ENCODE measurements at places on chromosomes 12 and 14.

DNA sequence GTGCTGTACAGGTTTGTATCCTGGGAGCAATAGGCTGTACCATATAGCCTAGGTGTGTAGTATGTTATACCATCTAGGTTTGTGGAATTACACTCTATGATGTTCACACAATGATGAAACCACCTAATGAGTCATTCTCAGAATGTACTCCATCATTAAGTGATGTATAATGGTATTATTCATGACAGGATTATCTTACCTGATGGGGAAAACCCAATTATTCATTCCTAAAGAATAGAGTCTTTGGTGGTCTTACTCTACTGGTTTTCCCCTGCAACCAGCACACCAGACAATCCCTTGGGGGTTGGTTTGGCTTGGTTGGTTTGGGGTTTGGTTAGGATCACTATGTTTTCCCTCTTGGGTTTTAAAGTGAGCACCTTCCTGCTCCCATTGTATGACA is 12.6 kb upstream of the OR10P1 start:
- DNase-seq = no peak

- DNase-seq = peak; percentile 37
Observed at GRCh38 chr12:26791301-26791791, 41.6 kb downstream of the ITPR2 start.

DNA sequence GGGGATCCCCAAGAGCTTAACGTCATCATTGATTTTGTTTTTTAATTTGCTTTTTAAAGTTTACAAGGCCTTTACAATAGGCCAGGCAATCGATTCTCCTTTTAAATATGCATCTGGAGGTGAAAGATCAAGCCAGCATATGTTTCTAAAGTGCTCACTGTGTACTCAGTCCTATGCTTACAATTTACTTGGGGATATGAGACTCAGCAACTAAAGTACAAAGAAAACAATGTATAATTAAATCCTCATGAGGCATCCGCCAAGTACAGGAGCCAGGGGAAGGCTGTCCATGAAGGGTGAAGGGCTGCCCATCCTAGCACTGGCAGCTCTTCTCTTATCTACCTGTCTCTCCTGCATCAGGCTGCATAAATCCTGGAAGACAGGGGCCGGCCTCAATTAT is 11.8 kb downstream of the CCDC92 start:
- DNase-seq = no peak

GRCh38 chr12:119259484-119259883 is 75.0 kb upstream of the CCDC60 start:
- no peak for DNase-seq

- no peak for DNase-seq
Observed at GRCh38 chr12:65125975-65126374, 4.9 kb upstream of the WIF1 start.

DNA sequence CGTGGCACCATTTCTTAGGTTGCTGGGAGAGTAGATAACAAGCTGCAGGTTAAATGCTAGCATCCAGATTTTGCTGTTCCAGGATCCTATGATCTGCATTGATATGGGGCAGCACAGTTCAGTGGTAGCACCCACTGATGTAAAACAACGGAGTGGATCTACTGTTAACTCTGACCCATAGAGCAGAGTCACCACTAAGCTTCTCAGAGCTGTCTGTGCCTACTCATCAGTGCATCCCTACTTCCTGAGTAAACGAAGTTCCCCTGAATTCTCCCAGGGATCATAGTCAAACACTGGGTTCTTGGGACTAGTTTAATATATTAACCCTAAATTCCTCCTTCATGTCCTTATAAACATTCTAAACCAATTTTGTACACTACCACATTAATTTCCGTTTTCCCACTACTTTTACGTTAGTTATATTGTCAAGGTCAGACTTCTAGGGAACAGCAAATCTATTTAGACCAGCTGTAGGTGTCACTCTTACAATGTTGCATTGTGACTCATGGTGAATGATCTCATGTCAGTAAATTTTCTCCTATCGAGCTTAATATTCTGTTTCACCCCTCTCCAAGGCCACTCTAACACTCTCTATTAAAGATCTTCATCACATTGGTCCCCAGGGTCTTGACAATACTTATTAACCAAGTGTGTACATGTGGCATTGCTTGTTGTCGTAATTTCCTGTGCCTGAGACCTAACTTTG is 10.3 kb downstream of the RERGL start:
- no peak for DNase-seq

GRCh38 chr12:27852742-27853141 is 72.7 kb upstream of the MANSC4 start:
- no peak for DNase-seq

DNA sequence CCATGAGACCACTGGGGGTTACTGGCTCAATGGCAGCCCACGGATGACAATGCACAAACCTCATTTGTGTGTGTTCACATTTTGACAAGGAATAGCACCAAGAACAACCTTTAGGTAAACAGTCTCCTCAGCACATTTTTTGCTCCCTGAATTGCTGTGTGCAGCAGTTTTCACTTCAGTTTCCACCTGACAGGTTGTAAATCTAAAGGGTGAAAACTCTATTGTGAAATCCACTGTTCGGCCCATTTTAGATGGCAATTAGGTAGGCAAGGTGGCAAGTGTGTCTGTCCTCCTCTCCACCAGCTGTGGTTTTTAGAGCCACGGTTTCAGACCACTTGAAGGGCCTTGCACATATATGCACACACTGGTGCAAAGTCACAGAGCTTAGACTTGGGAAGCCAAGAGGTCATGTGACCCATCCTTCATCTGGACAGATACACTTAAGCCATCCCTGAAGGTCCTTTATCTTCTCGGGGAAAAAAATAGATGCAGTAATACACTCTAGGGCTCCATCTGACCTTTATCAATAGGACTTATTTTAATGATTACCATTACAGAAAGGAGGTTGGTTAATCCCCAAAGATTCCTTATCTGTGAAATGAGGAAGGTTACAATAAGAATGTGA is 23.2 kb downstream of the HAL start:
- no peak for DNase-seq

- no peak for DNase-seq
Observed at GRCh38 chr12:51907856-51908425, 637 bp downstream of the ACVRL1 start.

- DNase-seq = no peak
Observed at GRCh38 chr12:47155457-47156166, 75.9 kb upstream of the AMIGO2 start.

DNA sequence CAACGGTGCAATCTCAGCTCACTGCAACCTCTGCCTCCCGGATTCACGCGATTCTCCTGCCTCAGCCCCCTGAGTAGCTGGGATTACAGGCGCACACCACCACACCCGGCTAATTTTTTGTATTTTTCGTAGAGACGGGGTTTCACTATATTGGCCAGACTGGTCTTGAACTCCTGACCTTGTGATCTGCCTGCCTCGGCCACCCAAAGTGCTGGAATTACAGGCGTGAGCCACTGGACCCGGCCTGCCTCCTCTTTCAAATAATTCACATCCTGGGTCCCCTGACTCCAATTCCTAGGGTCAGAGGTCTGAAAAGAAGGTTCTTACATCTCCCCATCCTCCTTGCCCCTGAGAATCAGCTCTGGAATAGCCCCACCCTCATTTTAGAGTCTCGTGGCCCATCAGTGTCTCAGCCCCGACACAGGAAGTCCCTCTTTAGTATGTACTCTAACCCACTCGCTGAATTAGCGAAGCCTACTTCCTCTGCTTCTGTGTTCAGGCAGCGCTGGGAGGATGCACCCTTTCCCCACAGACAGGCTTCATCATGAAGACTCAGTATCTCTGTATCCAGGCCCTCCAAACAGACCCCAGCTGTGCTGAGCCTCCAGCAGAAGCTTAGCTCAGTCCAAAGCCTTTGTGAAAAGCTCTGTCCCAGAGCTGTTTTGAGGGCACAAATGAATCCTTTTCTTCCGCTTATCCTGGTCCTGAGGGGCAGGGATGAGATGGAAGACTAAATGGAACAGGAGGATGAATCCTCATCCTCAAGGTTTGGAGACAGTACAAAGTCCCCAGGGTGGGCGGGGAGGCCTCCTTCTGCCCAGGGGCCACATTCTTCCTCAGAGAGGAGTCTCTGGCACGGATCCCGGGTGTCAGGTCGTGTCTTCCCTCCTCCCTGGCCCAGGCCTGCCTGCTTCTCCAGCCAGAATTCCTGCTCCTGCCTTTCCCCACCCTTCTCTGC is 3.5 kb downstream of the LPAR5 start:
- DNase-seq = no peak

GRCh38 chr14:65780566-65780965 is 368.0 kb downstream of the FUT8 start:
- no peak for DNase-seq

GRCh38 chr14:100813291-100813690 is 12.6 kb upstream of the MEG3 start:
- DNase-seq = no peak

DNA sequence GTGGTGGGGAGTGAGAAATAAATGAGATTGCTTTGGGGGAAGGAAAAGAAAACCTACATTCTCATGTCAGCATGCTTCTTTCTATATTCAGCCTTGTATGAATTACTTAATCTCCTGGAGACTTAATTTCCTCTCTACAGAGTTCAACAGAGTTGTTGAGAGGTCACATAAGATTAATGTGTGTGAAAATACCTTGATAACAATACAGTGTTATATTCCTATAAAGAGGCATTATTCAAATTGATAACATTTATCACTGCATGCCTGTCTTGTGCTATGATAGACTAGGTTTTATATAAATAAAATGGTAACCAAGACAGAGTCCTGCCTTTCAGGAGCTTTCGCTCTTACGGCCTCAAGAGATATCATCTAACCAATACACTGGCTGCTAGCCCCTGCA is 9.6 kb downstream of the FLRT2 start:
- DNase-seq = no peak

DNA sequence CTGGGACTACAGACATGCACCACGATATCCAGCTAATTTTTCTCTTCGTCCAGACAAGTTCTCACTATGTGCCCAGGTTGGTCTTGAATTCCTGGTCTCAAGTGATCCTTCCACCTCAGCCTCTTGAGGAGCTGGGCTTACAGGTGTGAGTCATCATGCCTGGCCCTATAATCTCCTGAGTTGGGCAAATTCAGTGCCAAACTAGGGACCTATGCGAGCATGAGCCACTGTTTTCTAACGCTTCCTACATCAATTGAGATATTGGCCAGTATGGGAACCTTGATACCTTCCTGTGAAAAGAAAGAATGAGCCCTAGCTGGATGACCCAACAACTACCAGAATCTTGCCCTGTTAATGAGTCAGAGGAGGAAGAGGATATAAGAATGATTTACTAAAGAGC is 585.2 kb downstream of the C12orf50 start:
- DNase-seq = no peak

DNA sequence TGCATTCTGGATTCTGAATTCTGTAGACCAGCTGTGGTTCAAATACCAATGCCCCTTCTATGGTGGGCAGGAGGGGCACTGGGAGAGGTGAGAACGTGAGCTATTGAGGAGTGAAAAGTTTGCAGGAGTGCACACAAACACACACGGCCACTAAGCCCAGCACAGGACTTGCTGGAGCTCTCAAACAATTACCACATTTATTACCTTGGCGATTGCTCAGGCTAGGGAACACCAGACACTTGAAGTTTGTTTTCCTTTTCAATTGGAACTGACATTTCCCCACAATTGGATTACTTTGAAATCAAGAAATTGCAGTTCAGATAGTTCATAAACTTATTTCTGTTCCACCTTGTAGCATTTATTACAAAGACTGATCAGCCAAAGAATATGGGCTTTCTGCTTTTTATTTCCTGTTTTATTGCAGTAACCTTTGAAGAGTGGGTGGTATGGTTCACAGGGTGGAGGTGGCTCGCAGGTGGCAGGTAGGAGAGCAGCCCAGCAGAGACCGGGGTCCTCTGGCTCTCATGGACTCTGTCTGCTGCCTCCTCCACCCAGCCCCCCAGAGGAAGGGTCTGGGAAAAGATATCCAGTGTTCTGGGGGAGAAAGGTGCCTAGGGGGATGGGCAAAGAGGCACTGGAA is 429.8 kb upstream of the CCDC196 start:
- no peak for DNase-seq

DNA sequence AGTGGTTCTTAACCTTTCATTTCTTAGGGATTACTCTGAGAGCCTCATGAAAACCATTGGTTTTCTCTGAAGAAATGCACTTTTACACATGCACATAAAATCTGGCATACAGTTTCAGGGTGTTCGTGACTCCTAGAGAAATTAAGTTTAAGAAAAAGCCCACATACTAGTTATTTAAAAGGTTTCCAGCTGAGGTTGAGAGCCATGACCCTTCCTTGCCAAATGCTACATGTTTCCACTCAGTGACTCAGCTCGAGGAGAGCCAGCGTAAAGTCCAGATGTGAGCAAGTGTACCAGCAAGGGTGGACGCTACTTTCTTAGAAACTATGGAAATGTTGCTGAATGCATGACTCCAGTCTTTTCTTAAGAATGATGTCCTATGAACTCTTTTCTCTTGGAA is 42.7 kb upstream of the FLRT2 start:
- DNase-seq = peak; percentile 94

DNA sequence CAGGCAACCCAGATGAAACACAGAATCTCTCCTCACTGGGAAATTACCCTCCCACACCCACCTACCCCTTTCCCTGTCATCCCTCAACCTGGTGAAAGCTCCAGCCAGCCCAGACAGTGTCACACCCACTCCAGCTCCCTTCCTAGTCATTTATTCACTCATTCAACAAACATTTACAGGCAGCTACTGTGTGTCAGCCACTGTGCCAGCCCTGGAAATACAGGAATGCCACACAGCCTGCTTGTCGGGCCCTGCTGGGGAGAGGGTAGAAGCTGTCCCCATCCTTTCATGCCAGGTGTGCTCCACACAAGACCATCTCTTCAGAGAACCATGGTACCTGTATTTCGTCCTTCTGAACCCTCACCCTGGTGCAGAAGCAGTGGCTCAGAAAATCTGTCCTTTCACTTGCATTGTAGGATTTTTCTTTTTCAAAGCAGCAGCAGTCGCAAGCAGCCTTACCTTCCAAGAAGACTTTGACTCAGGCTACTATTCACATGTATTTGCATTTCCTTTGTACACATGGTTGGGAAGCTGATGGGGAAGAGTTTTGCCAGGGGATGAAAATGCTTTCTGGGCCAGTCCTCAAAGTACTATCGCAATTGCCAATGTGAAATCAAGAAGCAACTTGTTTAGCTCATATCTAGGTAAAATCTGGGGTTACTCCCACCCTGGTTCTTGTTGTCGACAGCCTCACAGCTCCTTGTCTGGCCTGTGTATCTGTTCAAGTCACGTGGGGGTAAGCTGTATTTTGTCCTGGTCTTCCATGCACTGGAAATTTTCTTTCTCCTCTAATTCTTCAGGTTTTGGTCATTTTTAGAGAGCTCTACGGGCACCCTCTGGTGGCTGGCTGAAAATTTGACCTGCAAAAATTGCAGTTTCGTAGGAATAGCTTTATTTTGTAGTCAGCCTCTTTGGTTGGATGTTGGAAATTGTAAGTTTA is 147.4 kb upstream of the EGLN3 start:
- no peak for DNase-seq
